ENCODE measurements at places on chromosomes 7 and 10.

DNA sequence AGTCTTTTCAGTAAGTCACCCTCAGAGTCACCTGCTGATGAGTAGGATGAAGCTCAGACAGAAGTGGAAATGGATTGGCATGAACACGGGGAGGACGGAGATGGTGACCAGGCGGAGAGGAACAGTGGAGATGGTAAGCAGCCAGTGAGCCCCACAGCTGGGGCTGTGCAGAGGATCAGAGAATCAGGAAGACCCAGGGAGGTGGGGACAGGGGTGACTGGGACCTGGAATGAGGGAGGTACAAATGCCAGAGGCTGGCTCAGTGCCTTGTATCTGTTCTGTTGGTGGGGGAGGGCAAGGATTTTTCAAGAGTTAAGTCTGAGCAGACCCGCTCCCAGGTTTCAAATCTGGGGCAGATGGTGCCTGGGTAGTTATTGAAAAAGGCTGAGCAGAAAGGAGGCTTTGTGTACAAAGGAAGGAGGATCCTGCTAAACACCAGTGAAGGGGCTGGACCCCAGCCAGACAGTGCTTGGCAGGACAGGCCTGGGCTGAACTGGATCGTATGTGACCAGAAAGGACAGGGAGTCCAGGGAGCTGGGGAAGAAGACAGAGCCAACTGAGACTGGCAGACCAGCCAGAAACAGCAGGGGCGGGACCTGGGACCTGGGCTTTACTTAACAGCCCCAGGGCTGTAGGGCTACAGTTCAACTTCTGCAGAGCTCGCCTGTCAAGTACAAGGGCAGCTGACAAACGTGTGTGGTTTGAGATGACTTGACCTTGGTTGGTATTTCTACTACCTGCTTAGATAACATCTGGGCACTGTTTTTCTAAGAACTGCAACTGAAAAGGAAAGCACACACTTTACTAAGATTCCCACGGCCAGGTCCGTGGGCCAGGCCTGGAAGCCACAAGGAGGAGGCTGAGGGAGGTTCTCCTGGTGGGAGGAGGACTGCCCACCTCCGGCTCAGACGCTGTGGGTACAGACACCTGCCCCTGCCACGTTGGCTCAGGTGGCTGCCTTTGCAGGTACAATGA lies 13.2 kb upstream of the FRMPD2 start:
- DNase-seq = no peak

- DNase-seq = no peak
Measured at GRCh38 chr7:155669717-155670505, 25.4 kb downstream of the RBM33 start.

- no peak for DNase-seq
Measured at GRCh38 chr10:127908106-127908958, 1.4 kb downstream of the PTPRE start.

DNA sequence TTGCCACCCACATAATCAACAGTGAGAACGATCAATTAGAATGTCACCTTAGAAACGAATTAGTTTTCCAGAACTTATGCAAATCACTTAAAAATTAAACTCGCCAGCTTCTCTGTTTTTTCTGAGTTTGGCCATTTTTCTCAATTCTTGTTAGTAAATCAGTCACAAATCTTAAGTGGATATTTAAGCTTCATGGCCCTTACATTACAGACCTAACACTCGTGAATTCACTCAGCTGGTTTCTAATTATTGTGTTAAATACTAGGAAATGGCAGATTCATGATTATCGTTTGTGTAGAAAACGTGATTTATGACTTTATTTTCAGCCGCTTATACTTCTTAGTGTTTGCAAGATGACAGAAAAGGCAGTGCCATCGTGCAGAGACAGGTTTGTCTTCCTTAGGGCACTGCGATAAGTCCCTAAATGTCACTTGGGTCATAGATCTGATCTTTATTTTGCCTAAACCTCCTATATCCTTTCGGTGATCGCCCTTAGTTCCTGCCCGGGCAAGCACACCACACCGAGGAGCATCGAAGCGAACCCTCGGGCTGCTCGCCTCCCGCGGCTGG lies 587 bp upstream of the CELF2 start:
- no peak for DNase-seq

- no peak for DNase-seq
Measured at GRCh38 chr7:2757361-2757903, 69.4 kb downstream of the AMZ1 start.

DNA sequence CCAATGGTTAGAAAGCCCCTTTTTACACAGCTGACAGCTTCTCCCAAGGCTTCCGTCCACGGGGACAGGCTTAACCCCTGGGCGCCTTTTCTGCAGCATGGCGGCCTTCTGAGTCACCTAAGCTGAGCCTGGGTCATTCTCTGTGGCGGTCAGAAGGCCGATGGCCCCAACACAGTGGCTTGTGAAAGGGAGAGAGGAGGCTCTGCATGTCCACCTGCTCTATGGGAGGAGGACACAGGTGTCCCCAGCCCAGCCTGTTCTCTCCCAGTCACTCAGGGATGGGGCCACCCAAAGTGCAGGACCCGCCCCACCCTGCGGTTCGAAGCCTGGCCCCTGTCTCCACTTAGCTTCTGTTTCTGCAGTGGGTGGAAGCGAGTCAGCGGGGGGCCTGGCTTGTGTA lies 20.4 kb upstream of the TTYH3 start:
- DNase-seq = no peak

- DNase-seq = no peak
Measured at GRCh38 chr7:157490465-157490912, 153.7 kb downstream of the DNAJB6 start.

- DNase-seq = no peak
Measured at GRCh38 chr7:44159824-44160630, 18.9 kb upstream of the MYL7 start.

DNA sequence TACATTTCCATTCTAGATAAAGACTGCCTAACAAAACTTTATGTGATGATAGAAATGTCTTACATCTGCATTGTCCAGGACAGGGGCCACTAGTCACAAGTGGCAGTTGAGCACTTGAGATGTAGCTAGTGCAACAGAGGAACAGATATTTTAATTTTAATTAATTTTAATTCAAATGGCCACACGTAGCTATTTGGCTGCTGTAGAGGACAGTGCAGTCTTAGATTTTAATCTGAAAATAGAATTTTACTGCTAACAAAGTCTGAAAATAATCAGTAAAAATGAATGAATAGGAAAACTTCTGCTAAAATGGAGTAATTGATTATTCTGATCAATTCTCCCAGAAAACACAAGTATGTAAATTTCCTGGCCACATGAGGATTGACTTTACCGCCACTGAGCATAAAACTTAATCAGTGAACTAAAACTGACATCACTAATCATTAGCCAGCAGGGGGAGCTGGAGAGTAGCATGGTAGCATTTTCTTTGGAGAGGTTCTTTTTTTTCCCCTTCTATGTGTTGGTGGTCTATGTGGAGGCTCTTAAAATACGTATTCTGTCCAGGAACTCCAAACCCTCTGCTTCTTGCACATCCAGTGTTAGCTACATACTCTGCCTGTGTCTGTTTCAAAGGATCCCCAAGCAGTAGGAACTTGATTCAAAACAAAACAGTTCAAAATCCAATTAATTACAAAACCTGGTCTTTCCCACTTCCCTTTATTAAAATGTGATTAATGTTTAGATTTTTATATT lies 52.1 kb downstream of the TSPAN12 start:
- DNase-seq = no peak

DNA sequence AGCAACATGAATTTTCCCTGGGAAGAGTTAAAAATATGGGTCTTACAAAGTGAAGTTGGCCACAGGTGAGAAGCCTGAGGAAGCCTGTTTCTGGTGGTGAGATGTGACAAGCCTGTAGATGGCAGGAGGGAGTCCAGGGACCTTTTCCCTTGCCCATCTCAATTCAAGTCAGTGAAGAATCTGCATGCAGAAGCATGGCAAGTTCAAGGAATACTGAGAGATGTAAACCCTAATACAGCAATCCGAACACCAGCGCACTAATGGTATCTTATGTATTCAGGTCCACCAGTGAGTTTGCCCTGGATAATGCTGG lies 73.6 kb downstream of the RHOBTB1 start:
- no peak for DNase-seq

DNA sequence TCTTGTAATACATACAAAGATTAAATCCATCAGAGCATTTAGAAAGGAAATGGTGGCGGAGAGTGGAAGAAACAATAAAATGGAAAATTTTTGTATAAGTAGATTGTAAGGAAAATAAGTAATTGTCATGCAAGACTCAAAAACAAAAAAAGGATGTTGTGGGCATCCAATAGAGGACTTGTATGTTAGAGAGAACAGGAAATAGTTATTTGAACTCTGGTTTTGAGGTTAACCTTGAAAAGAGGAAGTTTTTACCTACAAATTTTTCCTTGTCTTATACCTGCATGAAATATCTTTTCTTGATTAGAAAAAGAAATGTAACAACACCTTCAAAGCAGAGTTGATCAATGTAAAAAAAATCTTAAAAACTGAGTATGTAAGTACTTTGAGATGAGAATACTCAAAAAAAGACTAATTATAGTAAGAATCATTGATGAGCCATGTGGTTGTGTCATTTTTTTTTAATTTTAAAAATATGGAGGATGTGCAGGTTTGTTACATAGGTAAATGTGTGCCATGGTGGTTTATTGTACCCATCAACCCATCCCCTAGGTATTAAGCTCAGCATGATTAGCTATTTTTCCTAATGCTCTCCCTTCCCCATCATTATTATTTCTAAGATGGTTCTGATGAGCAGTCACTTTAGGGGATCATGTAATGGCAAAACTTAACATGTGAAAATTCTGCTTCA lies 11.9 kb downstream of the TMEM106B start:
- DNase-seq = no peak

DNA sequence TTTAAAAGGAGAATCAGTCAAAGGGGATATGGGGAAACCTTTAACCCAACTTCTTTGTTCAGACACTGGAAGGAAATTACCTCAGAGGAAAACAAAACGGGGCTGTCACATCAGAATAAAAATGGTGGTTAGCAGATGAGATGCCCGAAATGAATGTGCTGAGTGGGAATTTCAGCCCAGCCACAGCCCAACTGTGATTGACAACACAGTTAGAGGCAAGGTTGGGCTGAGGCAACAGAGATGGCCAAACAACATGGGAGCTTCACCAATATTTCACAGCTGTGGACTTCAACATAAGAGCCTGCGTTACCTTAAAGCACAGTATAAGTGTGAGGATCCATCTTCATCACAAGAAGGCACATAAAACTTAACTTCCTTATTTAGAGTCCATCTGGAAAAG lies 133.5 kb upstream of the PTPRZ1 start:
- no peak for DNase-seq

GRCh38 chr7:69708857-69709256 lies 110.6 kb downstream of the AUTS2 start:
- no peak for DNase-seq

DNA sequence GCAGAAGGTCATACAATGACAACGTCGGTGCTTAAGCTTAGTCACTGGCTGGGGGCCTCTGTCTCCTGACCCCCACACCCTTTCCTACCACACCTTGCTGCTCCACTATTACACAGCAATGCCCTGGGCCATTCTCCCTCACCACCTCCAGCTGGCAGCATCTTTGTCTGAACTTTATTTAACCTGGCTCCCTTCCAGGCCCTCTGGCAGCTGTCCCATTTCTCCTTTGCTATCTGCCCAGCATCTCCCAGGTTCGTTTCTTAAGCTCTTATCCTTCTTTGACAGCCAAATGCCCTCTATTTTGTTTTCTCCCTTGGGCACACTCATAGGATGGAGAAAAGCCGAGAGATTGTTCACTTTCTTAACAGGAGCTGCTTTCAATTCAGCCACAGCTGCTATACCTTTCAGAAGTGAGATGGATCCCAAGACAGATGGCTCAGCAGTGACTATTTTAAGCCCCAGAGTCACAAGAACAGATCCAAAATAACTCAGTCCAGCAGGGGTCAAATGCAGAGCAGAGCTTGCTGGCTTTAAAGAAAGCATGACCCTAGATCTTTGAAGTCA lies 1277.1 kb upstream of the AUTS2 start:
- DNase-seq = no peak

DNA sequence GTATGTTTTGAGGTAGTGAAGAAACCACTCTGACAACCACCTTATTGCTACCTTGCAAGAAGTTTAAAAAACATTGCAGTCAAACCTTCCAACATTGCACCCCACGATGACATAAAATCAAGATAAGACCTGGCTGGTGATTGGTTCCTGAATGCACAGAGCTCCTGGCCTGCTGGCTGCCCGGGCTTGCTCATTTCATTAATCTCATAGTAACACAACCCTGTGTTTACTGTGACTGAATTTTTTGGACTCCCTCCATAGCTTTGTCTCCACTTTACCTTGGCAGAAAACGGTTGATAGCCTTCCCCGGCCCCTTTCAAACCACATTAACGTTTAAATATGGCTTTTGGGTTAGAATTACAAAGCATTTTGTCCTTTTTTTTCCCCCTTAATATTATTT lies 27.5 kb downstream of the VWA2 start:
- DNase-seq = no peak

GRCh38 chr10:62915158-62915557 lies 99.0 kb upstream of the EGR2 start:
- no peak for DNase-seq

GRCh38 chr10:48981310-48981907 lies 41.8 kb upstream of the LRRC18 start:
- DNase-seq = no peak

DNA sequence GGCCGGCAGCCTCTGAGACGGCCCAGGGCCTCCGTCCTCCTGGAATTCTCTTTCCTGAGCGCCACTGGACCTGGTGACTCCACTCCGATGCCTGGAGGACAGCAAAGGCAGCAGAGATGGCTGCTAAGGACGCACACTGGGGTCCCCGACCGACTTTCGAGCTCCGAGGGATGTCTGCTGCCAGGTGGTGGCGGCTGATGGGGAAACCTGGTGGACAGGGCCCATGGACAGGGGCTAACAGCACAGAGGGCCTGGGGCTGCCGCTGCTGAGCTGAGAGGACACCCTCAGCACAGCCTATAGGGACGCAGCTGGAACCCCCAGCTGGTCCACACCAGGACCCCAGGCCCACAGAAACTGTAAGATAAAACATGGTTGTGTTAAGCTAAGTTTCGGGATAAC lies 366.3 kb downstream of the DNAJB6 start:
- no peak for DNase-seq

GRCh38 chr7:133836666-133837065 lies 290.5 kb upstream of the LRGUK start:
- no peak for DNase-seq

DNA sequence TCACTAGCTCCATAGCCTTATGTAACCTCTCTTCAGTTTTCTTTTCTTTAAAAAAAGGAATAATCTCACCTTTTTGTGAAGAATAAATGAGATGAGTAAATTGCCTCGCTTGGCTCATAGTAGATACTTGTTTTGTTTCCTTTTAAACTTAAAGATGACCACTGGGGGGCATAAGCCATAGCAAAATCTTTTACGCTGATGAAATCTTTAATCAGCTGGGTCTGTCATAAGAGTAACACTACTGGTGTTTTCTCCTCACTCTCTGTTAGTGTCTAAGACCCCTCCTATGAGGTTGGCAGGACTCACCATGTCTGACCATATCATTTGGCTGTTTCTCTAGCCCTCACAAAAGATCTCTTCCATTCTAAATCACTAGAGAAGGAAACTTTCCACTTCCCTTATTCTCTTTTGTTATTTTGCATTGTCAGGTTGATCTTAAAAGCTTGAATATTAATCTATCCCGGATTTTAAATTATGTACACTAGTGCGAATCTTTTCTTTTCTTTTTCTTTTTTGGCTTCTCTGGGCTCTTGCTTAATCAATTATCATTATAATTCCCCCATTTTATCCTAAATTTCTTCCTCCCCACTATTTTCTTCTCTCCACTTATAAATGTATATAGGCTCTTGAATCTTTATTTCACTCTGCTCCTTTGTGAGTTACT lies 12.5 kb downstream of the STAG3 start:
- no peak for DNase-seq

- no peak for DNase-seq
Measured at GRCh38 chr7:136353287-136353686, 376.1 kb upstream of the MTPN start.

Data from esophagus squamous epithelium (tissue), 5 donors.